ENCODE measurements at places on chromosomes 7 and 10. TPM values are rescaled to one million over a fixed set of nuclear protein-coding genes. Genes with fewer than 3 reads are reported as not detected.

Gene C10orf67
- not detected for total RNA-seq

Gene PAPSS2
- 96.9 TPM for total RNA-seq

Gene NEUROG3
- not detected for total RNA-seq

Gene PDE1C
- 187 TPM for total RNA-seq

Gene HOXA5
- total RNA-seq = 2.4 TPM

Gene ANKRD22
- 0.33 TPM for total RNA-seq

Gene MRC1
- 0.08 TPM for total RNA-seq

Gene ABCC2
- total RNA-seq = 0.98 TPM

Gene TMEM140
- total RNA-seq = 12.1 TPM

Gene ADCYAP1R1
- not detected for total RNA-seq

Gene AS3MT
- total RNA-seq = 7.0 TPM

Gene CAV2
- 51.2 TPM for total RNA-seq

Gene ANKRD2
- total RNA-seq = 0.27 TPM

Gene AOC1
- total RNA-seq = not detected

Gene RAMP3
- total RNA-seq = not detected

Gene ODAD2
- total RNA-seq = 0.18 TPM

Gene CLRN3
- not detected for total RNA-seq

Gene ATP6V0A4
- not detected for total RNA-seq

Gene FKBP6
- total RNA-seq = not detected

Gene MACROH2A2
- total RNA-seq = 10.0 TPM

Gene NFE2L3
- total RNA-seq = 0.18 TPM

Gene PNLIP
- not detected for total RNA-seq

Gene DMTF1
- 91.1 TPM for total RNA-seq

Gene SEMA4G
- 0.81 TPM for total RNA-seq

Gene EXOC6
- 1.1 TPM for total RNA-seq

Gene EVX1
- not detected for total RNA-seq

Gene TRIL
- total RNA-seq = 6.3 TPM

Gene FMC1
- 8.4 TPM for total RNA-seq

Gene INSYN2A
- total RNA-seq = 0.27 TPM

Gene NKX6-2
- total RNA-seq = not detected

Gene SPDYE6
- total RNA-seq = not detected

Gene TCERG1L
- total RNA-seq = not detected

Gene FAM221A
- total RNA-seq = 1.4 TPM

Gene ABCB4
- not detected for total RNA-seq

Gene SHTN1
- 9.2 TPM for total RNA-seq

Gene HOXA10
- total RNA-seq = 0.08 TPM

Gene FFAR4
- not detected for total RNA-seq

Gene C10orf143
- total RNA-seq = 0.49 TPM

Gene GOLGA7B
- not detected for total RNA-seq

Gene GJD4
- not detected for total RNA-seq

Measured in fibroblast of the aortic adventitia (primary cell).